ENCODE measurements at places on chromosomes 7 and 10.

- no peak for DNase-seq
Observed at GRCh38 chr7:158416283-158416933, 171.2 kb downstream of the PTPRN2 start.

GRCh38 chr7:12297283-12298108 lies 86.4 kb downstream of the TMEM106B start:
- DNase-seq: no peak

DNA sequence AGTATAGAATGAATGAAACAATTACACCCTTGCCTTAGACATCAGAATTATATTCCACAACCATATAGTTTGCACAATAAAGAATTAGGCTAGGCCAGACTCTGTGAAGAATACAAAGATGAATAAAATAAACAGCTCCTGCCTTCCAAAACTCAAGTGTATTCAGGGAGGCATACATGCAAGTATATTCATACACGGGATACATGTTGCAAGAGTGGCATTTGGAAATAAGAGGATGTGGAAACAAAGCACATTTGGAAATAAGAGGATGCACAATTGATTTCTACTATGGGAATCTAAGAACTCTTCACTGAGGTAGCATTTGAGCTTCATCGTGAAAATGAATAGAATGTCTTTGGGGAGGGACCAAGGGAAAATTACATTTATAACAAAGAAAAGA lies 27.0 kb upstream of the TMEM26 start:
- no peak for DNase-seq

DNA sequence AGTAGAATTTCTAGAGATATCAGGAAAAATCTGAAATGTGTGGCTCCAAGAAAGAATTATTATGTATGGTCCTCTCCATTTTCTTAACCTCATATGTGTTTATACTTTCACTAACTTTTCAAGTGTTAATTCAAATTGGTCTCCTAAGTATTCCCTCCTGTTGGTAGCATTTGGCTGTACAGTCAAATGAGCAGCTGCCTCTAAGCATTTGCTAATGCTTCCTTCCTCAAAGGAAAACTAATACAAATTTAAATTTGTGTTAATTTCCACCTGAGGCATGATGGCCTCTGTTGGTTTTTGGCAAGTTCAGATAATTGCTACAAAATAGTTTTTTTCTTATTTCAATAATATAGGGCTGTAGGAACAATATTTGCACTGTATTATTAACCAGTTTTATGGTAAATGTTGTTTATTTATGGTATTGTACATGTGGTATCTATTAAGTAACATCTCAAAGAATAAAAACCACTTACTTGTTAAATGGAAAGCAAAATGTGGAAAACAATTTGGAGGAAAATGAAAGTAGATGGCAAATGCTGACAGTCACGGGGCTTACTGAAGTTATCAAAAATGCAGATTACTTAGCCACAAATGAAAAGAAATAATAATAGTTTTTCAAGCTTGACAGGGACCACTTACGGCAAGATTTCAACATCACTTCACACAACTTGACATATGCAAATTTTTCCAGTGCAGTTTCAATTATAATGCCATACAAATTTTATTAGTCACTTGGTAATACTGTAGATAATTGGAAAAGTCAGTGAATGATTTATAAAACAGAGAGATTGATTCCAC lies 299.3 kb upstream of the MEOX2 start:
- no peak for DNase-seq

- no peak for DNase-seq
Observed at GRCh38 chr7:55050281-55050680, 31.5 kb downstream of the EGFR start.

GRCh38 chr7:34080513-34080912 lies 175.2 kb downstream of the BMPER start:
- DNase-seq: no peak

- DNase-seq: no peak
Observed at GRCh38 chr10:102405632-102406031, 10.1 kb downstream of the NFKB2 start.

Measured in neural progenitor cell (in vitro differentiated cells).